ENCODE measurements at places on chromosomes 3 and 15. TPM values are rescaled to one million over a fixed set of nuclear protein-coding genes. Genes with fewer than 3 reads are reported as not detected.

Gene TMCO5A
- not detected for total RNA-seq

Gene LRRC2
- not detected for total RNA-seq

Gene ANKDD1A
- 1.9 TPM for total RNA-seq

Gene IL17RD
- total RNA-seq, result 1.1 TPM

Gene CEP97
- total RNA-seq, result 6.3 TPM
